NCI-H82 (cell line): ENCODE measurements at places on chromosomes 16 and 17.
A peak's percentile ranks its signal among the peaks of the same experiment; 100 is the strongest.

GRCh38 chr17:73072219-73072962 lies 20.1 kb downstream of the SLC39A11 start:
- DNase-seq, result no peak

- no peak for DNase-seq
Measured at GRCh38 chr17:18981642-18982424, 22.7 kb downstream of the FAM83G start.

DNA sequence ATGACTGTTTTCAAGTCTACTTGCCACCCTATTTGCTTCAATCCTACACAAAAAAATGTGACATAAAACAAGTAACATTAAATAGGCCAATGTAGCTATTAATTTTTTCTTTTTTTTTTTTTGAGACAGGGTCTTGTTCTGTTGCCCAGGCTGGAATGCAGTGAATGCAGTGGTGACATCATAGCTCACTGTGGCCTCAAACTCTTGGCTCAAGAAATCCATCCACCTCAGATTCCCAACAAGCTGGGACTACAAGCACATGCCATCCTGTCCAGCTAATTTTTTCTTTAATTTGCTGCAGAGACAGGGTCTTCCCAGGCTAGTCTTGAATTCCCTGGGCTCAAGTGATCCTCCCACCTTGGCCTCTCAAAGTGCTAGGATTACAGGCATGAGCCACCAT lies 29.4 kb downstream of the ANKFY1 start:
- DNase-seq, result no peak

DNA sequence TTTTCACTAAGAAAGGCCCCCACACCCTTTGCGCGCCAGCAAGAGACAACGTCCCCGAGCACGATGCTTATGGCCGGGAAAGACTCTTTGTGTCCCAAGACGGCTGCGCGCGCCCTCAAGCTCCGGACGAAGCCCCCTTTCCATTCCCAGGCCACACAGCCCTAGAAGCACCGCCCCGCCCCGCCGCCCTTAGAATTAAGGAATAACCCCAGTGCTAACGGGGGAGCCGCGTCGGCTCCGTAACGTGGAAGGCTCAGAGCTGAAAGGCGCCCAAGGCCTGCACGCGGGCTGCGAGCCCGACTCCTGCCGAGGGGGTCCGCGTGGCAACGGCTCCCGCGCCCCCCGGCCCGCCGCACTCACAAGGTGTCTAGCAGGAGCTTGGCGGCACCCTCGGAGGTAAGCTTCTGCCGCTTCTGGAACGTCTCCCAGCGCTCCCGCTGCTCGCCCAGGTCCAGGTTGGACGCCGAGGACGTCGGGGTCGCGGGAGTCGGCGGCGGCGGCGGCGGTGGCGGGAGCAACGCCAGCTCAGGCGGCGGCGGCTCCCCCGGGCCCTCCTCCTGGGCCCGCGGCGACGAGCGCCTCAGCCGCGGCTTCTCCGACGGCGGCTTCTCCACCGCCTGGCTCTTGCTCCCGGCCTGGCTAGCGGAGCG lies 477 bp downstream of the CENPV start:
- peak; percentile 86 for DNase-seq

- no peak for DNase-seq
Measured at GRCh38 chr17:81428516-81428915, 33.3 kb downstream of the BAHCC1 start.

DNA sequence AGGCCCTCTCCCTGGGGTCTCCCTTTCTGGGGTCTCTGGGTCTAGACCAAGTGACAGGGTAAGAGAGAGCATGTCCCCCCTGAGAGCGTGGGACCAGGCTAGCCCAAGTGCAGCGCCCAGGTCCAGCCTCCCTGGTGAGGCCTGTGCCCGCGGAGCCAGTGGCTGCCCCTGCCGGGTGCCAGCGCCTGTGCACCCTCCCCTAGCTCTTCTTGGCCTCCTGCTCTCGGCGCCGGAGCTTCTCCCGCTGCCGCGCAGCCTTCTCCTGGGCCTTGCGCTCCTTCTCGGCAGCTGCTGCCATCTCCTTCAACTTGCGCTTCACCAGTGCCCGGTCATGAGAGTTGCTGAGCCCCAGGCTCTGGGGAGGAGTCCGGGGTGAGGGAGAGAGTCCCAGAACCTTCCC lies 17.3 kb downstream of the SAMD14 start:
- no peak for DNase-seq

GRCh38 chr17:28196636-28197035 lies 122.4 kb upstream of the TMEM97 start:
- DNase-seq, result no peak

GRCh38 chr16:57834936-57835335 lies 32.6 kb upstream of the KIFC3 start:
- no peak for DNase-seq

- DNase-seq, result no peak
Measured at GRCh38 chr17:32102646-32103186, 39.6 kb upstream of the RHOT1 start.

DNA sequence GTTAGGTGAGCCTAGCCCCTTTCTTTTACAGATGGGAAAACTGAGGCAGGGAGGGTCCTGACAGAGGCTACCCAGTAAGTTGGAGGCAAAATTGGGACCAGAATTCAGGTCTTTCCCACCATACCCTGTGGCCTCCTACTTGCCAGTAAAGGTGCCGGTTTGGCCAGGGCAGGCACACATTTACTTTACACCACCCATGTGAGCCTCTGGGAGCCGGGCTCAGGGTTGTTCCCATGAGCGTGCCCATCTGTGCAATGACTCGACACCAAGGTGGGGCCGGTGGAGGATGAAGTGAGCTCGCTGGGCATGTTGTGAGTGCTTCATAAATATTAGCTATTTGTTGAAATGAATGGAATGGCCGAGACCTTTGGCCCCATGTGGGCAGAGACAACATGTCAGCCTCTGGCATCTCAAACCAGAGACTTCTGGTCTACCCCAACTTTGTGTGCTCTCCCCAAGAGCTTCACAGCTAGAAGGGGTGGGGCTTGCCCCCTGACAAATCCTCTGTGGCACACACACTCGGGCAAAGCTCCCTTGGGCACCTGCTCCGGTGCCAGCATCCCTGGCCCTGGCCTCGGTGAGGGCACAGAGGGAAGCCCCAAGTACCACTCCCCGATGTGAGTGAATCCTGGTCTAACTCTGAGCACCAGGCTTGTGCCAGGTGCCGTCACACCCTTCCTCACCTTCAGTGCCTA lies 60.1 kb downstream of the SRCIN1 start:
- DNase-seq, result no peak

DNA sequence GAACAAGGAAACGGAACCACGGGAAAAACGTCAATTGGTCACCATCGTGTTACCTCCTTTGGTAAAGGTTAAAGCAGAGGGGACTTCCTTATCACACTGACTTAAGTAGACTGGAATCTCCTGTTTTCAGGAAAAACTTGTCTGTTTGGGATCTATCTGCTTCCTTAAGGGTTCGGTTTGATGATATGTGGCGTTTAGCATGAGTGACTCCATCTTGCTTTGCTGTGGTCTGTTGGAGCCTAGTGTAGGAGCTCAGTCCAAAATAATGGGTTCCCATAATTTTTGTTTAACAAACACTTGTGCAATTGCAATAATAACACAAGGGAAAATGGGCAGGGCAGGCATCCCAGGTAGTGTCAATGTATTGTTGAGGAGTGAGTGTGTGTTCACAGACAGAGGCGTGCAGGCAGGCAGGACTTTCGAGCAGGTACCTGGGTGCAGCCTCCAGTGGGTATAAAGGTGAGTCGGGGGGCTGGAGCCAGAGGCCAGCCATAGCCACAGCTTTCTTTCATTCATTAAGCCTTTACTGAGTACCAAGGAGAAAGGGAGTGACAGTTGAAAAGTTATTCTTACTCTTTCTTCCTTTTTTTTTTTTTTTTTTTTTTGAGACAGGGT lies 4.3 kb upstream of the ENGASE start:
- DNase-seq, result no peak

DNA sequence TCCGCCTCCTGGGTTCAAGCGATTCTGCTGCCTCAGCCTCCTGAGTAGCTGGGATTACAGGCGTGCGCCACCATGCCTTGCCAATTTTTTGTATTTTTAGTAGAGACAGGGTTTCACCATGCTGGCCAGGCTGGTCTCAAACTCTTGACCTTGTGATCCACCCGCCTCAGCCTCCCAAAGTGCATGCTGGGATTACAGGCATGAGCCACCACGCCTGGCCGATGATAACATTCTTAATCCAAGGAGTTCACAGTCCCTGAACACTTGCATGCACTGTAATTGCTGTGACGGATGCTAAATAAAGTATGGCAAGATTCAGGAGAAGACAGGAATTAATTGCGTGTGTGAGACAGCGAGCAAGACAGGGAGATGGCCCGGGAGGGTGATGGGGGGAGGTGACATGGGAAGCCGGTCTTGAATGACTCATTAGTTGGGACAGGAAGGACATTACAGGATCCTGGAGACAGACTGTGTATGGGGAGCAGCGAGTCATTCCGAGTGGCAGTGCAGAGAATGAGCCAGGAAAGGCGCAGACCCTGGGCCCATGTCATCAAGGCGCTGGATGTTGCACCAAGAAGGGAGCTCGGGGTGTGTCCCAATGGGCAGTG lies 6.7 kb downstream of the ABCA3 start:
- DNase-seq, result no peak
